ENCODE measurements at places on chromosomes 5 and 9.

DNA sequence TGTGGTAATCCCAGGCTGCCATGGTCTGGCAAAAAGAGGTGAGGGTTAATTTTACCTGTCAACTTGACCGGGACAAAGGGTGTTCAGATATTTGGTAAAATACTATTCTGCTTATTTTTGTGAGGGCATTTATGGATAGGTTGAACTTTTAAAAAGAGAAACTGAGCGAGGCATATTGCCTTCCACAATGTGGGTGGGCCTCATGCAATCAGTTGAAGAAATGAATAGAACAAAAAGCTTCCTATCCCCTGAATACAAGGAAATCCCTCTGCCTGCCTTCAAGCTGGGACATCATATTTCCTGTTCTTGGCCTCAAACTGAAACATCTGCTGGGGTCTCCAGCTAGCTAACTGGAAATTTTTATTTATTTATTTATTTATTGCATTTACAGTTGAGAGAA, 734.7 kb downstream of the IRX1 start:
- DNase-seq: no peak

DNA sequence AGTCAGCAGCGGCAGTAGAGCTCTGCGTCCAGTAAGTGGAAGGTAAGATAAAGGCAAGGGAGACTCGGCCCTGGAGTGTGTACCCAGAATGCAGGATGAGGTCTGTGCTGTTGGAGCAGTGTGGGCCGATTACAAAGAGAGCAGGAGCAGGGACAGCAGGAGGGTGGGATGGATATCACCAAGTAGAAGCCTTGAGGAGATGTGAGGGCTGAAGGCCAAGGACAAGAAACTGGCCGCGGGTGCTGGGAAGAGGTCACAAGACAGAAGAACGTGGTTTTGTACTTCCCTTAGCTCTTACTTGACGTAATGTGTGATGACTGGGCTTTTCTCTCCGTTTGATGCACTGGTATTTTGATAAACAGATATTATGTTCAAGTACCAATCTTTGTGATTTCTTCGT, 43.7 kb downstream of the OR2V1 start:
- DNase-seq: no peak

- DNase-seq: no peak
These were observed 122.6 kb downstream of the TLR4 start for GRCh38 chr9:117826837-117827236.

GRCh38 chr5:164651546-164652275, 1146.3 kb downstream of the MAT2B start:
- DNase-seq: no peak

- no peak for DNase-seq
These were observed 79.5 kb upstream of the TRIO start for GRCh38 chr5:14063691-14064090.

DNA sequence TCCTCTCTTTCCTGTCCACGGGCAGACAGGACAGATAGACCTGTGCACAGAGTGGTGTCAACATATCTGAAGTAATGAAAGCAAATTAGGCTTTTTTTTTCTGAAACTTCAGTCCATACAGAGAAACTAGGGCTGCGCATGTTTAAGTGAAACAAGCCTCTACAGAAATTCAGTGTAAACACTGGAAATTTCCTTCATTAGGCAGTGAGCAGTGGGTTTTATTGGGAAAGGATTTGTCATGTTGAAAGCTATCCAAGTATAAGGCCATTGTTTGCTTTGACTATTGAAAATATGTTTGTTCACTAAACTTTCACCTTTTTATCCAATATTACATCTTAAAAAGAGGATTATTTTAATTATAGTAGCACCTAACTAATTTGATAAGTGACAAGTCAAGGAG, 161.2 kb downstream of the AOPEP start:
- no peak for DNase-seq

GRCh38 chr5:118533156-118533555, 455.2 kb downstream of the DTWD2 start:
- no peak for DNase-seq

- no peak for DNase-seq
These were observed 76.9 kb downstream of the ST8SIA4 start for GRCh38 chr5:100826133-100826532.

DNA sequence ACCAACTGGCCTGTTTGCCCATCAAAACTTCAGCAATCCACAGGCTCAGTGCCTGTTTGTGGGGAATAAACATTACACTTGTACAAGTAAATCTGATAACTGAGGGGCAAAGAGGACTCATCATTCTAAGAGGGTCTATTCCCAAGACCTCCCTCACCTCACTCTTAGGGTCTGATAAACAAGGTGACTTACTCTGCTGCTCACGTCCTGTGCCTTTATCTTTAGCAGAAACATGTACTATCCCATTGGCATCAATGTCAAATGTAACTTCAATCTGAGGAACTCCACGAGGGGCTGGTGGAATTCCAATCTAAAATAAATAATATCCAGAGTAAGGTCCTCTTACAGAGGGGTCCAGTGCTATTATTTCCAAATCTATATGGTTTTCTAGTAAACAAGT, 14.6 kb upstream of the ETF1 start:
- DNase-seq: no peak

All from NCI-H1436 (cell line).